Activated CD4-positive, alpha-beta memory T cell treated with anti-CD3 and anti-CD28 coated beads, Interleukin-2, amount 10 ng/mL, durations not matched to agents 7 days and 5 days (primary cell): ENCODE measurements at places on chromosomes 5 and 9.

- H3K4me1 ChIP-seq: peaks cover 14% of the 10 kb centered on the region
- H3K4me3 ChIP-seq: no peak overlapping the region
- peaks cover 31% of the 10 kb centered on the region for H3K27me3 ChIP-seq
Measured at GRCh38 chr5:33852319-33852718, 39.5 kb downstream of the ADAMTS12 start.

DNA sequence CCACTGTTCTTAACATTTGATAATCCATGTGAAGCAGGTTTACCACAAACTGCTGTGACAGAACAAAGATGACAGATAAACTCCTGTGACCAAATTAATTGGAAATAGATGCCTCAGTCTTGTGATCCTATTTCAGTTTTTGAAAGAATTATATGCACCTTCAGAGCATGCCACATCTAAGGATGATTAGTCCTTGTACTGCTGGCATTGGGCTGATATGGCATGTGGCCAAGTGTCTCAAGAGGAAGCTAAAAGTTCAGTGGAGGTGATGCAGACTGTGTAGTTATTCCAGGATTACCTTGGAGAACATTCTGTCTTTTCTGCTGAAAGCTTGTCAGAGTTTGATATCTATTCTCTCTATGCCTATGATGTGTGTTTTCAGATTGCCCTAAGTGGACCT lies 314.4 kb upstream of the EFNA5 start:
- H3K4me3 ChIP-seq: no peak overlapping the region
- H3K27ac ChIP-seq: no peak overlapping the region
- peaks cover 11% of the 10 kb centered on the region for H3K4me1 ChIP-seq
- H3K36me3 ChIP-seq: no peaks in the 10 kb centered on the region
- DNase-seq: no peak
- no peaks in the 10 kb centered on the region for H3K27me3 ChIP-seq

- H3K27me3 ChIP-seq: peaks cover 67% of the 10 kb centered on the region
- peaks cover 57% of the 10 kb centered on the region for H3K4me1 ChIP-seq
- peak; percentile 76 for DNase-seq
- H3K36me3 ChIP-seq: peaks cover 15% of the 10 kb centered on the region
- peak within 1 kb of the TSS; percentile 78 for H3K4me3 ChIP-seq
Measured at GRCh38 chr5:134113902-134114875, at the start of gene TCF7. Gene TCF7 (plus strand): TSS chr5:134114681. CDS start chr5:134114907, 226 bp downstream.

GRCh38 chr5:107615299-107615817 lies 55.4 kb downstream of the EFNA5 start:
- H3K27ac ChIP-seq: no peak overlapping the region
- no peak overlapping the region for H3K4me3 ChIP-seq
- H3K27me3 ChIP-seq: peaks cover 6% of the 10 kb centered on the region
- DNase-seq: no peak
- no peaks in the 10 kb centered on the region for H3K36me3 ChIP-seq

DNA sequence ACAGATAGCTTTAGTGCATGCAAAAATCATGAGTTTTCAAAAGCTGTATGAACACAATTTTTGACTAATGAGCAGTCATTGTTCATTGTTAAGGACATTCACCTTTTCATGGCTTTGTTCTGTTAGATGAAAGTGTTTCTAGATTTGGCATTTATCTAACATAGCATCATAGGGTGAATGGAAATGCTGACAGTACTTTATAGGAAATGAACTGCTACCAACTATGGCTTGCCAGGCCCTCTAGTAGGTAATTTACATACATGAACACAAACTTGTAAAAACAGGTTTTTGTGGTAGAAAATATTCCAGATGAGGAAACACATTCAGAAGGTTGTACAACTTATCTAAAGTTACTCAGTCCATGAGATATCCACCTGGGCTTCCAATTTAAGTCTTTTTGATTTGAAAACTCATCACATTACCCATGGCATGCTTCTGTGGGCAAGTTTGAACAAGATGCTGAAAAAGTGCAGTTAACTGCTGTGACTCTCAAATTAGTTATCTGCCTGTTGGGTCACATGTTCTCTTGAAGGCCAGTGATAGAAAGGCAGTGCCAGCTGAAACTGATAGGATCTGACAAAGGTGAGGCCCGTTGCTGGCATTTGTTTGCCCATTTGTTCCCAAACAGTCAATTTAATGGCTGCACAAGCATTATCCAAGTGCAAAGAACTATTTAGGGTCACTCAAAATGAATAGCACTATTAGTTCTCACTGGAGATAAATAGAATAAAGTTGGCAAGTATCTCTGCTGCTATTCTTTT lies 399.1 kb downstream of the MAN2A1 start:
- no peak for DNase-seq
- H3K27me3 ChIP-seq: no peaks in the 10 kb centered on the region

DNA sequence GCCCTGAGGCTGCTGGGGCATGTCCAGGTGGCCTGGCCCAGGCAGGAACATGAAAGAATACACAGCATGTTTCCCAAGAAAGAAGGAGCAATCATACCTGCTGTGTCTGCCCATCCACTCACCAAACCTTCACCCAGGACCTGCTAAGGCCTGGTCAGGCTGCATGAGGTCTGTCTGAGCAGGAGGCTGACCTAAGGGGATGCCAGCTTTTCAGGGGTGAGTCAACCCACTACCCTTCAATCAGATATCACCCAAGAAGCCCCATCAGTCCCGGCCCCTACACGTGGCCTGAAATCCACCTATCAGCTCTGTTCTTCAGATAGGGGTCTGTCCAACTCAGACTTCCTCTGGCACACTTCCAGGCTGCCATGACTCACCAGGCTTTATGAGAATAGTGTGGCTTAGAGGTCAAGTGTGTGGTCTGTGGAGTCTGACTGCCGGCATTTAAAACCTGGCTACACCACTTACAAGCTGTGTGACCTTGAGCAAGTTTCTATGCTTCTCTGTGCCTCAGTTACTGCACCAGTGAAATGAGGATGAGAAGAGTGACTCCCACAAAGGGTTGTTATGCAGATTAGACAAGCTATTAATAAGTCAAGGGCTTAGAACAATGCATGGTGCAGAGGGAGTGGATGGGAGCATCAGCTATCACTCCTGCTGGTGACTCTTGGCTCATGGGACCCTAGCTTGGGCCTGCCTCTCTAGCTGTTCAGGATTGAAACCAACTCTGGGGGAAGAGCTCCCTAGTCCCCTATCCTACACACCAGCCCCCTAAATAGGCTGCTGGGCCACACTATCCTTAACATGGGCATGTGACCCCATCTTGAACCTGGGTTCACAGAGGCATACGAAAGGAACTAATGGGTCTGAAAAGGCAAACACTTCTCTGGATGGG lies 130.3 kb downstream of the PAX5 start:
- no peak overlapping the region for H3K4me3 ChIP-seq
- peak; percentile 31 for DNase-seq
- peaks cover 43% of the 10 kb centered on the region for H3K27me3 ChIP-seq
- H3K36me3 ChIP-seq: no peaks in the 10 kb centered on the region

DNA sequence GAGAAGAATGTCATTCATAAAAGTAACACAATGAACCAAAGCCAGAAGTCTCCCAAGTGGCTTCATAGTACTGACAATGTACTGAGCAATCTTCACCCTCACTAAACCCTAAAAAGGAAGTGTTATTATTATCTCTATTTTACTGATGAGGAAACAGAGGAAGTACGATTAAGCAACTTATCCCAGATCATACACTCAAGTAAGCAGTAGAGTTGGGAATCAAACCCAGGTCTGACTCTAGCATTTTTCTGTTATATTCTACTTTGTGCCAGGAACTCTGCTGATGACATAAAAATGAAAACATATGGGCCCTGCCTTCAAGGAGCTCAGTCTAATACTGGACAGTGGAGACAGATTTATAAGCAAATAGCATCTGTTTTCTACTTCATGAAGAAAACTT lies 109.2 kb downstream of the RAPGEF6 start:
- H3K27ac ChIP-seq: no peak overlapping the region
- H3K27me3 ChIP-seq: no peaks in the 10 kb centered on the region
- H3K4me1 ChIP-seq: peaks cover 49% of the 10 kb centered on the region
- H3K4me3 ChIP-seq: no peak overlapping the region
- peaks cover 37% of the 10 kb centered on the region for H3K36me3 ChIP-seq
